Activated T-cell treated with anti-CD3 and anti-CD28 coated beads for 48 hours (primary cell): ENCODE measurements at places on chromosomes 3 and 15.

DNA sequence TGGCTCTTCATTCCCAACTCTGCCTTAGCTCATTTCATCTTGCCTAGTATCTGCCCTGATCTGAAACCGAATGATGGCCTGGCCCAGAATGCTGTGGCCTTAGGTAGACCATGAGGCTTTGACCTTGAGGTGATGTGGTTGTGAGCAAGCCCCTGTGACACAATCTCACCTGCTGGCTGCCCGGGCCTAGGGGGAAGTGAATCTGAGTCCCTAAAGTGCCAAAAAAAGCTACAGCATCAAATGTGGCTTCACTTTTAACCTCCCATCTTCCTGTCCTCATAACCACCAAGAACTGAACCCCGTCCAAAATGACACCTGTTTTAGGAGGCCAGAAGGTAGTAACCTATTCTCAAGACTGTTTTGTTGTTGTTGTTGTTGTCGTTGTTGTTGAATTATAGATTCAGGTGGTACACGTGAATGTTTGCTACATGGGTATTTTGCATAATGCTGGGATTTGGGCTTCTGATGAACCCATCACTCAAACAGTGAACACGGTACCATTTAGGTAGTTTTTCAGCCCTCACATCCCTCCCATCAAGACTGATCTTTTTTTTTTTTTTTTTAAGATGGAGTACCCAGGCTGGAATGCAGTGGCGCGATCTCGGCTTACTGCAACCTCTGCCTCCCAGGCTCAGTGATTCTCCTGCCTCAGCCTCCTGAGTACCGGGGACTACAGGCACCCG lies 54.6 kb downstream of the MCCC1 start:
- DNase-seq, result no peak

DNA sequence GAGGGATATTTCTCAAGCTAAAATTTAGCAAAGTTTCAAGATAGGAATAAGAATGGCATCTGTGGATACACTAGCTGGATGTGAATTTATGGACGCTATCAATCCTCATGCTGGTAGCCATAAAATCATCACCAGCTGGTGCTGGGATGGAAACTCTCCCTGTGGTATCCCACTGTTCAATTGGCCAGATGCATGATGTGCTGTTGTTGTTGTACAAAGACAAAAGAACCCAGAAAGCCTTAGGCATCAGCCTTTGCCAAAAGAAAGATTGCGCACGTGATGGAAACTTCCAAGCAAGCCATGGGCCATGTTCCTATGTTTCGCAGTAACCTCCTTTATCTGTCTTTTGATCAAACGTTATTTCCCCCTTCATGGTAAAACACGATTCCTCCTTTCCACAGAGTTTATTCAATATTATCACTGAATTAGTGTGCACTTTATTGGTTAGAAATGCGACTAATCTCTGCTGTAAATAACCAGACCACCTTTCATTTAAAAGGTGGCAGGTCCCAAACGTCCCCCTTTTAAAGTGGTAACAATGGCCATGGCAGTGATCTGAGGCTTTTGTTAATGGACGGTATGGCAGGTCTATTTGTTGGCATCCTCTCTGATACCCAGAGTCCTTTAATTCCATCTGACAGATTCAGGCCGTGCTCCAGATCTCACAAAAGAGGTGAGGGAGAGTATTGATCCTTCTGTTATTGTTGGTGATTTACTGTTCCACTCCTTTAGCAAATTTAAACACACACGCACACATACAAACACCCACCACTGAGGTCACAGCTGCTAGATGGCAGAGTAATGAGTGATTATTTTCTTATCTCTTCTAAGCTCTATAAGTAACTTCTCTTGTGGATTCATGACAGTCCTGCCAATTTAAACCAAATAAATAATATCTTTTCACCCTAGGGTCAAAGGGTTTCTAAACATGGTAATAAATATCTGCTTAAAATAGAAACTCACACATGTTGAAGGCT lies 291.2 kb upstream of the KCNMB2 start:
- DNase-seq, result no peak

GRCh38 chr3:144287001-144287400 lies 315.4 kb downstream of the DIPK2A start:
- DNase-seq, result no peak

GRCh38 chr15:39472621-39473297 lies 108.1 kb upstream of the THBS1 start:
- DNase-seq, result no peak

DNA sequence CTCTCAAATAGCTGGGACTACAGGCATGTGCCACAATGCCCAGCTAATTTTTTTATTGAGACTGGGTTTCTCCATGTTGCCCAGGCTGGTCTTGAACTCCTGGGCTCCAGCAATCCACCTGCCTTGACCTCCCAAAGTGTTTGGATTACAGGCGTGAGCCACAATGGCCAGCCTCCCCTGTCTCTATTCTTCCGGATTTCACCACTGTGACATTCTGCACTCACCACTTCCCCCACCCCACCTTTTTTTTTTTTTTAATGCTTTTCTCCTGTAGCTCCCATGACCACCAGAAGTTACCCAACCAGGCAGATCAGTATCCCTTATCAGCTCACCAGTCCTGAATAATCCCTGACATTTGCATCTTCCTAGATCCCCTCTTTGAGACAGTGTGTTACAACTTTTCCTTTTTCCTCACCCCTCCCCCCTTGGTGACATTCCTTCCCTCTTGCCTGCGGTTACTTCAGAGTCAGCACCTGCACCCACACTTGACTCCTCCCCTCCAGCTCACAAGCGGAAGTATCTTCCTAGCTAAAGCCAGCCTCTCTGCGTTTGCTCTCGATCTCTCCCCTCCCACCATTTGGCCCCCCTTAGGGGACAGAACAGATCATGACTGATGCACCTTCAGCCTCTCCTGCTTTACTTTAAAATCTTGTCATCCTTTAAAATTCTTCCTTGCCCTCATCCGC lies 13.5 kb upstream of the ZNF592 start:
- peak; percentile 61 for DNase-seq

- peak; percentile 54 for DNase-seq
These were observed at the start of gene CD200 for GRCh38 chr3:112333002-112333380. Gene CD200 (plus strand): TSS chr3:112333156. CDS start chr3:112333213, 57 bp downstream.

DNA sequence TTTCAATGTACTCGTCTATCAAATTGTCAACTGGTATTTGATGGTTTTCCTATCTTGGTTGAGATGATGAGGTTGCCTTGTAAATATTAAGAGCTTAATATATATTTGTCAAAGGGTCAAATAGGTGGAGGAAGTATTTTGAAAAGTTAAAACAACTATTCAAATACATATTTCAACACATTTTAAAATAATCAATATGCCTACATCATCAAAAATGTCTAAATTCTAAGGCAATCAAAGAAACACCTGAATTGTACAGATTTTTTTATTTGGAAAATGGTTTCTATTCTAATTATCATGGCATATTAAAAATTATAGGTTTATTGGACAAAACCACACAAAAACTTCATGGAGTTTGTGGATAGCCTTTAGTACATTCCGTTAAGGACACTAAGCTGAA lies 461.4 kb upstream of the ONECUT1 start:
- DNase-seq, result no peak

DNA sequence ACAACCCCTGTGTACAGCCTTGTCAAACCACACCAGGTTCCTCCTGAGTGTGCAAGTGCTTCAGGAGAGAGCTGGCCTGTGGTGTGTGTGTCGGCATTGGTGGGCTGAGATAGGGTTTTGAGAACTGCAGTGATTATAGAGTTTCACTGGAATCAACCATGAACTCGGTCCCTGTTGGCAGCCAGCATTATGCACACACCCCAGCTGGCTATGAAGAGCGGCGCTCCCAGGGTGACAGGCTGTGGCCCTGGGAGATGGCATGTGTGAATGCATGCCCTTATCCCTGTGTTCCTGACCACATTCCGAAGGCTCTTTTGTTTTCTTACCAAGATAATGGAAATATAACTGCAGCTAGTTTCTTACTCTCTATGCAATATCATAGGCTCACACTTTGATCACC lies 101.8 kb downstream of the SNRK start:
- DNase-seq, result no peak

- no peak for DNase-seq
These were observed 30.5 kb downstream of the EHD4 start for GRCh38 chr15:41941644-41942415.

DNA sequence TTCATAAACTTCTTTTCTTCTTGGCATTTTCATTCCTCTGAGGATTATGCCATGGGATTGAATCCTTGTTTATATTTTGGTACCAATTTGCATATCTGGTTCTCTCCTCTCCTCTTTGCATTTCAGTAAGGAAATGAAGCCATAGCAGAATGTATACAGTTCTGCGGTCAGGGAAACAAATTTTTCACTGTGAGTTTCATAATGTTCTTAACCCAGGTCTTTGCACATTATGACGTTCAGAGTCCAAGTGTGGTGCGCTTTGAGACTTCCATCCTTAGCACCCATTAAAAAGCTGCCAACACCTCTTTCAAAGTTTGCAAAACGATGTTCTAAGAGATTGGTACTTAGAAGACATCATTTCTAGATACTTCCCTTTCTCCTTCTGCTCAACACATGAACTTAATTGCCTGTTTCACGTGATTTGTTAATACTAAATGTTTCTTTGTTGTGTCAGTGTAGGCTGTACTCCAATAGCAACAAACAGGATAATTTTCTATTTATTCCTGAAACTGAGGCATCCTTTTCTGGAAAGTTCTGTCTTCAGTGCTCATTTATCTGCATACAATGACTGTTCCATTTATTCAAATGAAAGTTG lies 953.1 kb upstream of the NR2F2 start:
- DNase-seq, result no peak

DNA sequence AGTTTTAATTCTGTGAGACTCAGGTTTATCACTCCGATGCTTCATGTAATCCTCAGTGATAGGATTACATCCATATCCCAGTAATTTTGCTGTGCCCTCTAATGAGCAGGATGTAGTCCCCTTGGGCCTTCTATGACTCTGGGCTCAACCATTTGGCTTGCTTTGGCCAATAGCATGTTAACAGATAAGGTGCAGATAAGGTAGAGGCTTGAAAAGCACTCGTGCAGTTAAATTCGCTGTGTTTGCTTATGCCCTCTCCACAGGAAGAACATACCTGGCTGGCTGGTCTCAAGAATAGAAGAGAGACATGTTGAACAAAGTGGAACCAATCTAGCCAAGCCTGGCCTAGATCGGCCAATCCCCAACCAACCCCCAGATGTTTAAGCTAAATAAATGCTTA lies 20.1 kb downstream of the CCDC13 start:
- DNase-seq, result no peak

DNA sequence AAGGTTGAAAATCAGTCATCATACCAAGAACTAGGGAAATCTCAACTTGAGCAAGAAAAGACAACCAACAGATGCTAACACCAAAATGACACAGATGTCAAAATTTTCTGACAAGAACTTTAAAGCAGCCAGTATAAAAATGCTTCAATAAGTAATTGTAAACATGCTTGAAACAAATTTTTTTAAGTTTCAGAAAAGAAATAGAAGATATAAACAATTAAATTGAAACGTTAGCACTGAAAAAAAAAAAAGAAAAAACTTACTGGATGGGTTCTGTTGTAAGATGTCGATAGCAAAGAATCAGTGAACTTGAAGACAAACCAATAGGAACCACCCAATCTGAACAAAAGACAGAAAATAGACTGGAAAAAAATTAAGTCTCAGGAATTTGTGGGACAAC lies 8.0 kb downstream of the MYD88 start:
- no peak for DNase-seq

- no peak for DNase-seq
These were observed 16.8 kb downstream of the RFT1 start for GRCh38 chr3:53113293-53114010.

DNA sequence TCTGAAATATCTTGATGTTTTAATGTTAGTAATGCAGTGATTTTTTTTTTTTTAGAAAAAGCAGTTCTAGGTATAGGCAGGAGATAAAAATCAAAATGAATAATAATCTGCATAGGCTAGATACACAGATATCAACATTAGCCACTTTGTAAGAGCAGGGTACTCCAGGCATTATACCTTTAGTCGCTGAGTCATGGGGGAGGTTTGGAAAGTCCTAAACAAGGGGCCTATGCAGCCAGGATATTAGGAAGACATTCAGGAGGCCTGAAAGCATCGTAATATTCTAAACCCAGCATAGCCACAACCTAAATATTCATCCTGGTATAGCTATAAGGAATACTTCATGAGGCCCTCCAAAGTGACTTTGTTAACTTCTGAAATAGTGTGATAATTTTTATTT lies 258.1 kb upstream of the NECTIN3 start:
- no peak for DNase-seq

DNA sequence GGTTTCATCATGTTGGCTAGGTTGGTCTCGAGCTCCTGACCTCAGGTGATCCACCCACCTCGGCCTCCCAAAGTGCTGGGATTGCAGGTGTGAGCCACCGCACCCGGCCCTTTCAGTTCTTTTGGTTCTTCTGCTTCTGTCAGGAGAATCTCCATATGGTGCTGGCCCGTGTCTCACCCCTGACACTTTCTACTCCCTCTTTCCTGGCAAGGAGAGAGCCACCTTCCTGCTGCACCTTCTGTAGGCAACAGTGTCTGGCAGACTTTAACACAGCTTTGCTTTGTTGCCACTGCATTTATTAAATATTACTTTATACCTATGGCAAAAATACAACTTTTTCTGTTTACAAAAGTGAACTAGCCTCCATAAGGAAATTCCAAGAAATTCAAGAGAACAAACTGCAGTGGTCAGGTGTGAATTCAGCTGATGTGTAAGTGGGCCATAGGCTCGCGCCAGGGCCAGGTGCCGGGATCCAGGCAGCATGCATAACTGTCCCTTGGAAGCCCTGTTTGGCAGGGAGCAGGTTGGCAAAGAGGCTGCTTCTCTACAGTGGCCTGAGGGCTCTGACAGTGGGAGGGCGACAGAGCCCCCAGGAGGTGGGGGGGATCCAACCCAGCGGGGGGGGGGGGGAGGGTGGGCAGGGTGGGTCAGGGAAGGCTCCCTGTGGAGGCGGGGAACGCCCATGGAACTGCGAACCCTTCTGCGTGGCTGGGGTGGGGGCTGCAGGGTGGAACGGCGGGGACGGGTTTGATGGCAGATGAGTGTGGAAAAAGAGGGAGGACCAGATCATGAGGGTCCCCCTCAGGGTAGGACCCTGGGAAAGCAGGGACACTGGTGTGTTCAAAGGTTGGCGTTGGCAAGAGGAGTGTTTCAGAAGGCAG lies 21.1 kb downstream of the CTSH start:
- no peak for DNase-seq

DNA sequence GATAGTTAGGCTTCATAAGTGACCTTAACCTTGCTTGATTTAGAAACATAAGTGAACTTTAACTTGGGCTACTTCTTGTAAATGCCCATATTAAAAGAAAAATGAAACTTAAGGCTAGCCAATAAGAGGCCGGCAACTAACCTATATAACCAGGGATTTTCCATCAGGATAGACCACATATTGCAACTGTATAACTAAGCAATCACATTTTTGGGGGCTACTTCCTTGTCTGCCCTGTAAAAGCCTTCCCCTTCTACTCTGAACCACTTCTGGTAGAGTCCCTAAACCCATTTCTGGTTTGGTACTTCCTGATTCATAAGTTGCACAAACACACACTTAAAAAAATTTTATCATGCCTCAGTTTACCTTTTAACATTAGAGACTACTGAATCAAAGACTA lies 150.9 kb upstream of the UBE2E2 start:
- DNase-seq, result no peak

DNA sequence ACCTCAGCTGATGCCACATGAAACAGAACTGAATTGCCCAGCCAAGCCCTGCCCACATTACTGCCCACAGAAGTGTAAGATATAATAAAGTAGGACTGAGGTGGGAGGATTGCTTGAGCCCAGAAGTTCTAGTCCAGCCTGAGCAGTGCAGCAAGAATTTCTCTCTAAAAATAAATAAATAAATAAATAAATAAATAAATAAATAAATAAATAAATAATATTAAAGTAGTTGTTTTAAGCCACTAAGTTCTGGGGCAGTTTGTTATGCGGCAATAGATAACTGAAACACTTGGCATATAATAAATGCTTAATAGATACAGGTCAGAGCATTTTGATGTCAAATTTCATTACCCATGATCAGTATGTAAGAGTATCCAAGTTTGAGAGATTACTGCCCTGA lies 249.4 kb upstream of the LRRFIP2 start:
- no peak for DNase-seq
